Vagina (tissue), 2 donors: ENCODE measurements at places on chromosomes 2 and 18. TPM values are rescaled to one million over a fixed set of nuclear protein-coding genes. Genes with fewer than 3 reads are reported as not detected.

GRCh38 chr2:112772322-112772721 lies 7.9 kb upstream of the CKAP2L start:
- no peaks in the 10 kb centered on the region for H3K4me1 ChIP-seq
- DNase-seq, result no peak
- no peaks in the 10 kb centered on the region for H3K36me3 ChIP-seq
- H3K27me3 ChIP-seq, result no peaks in the 10 kb centered on the region
- H3K27ac ChIP-seq, result no peak overlapping the region
- no peak overlapping the region for H3K4me3 ChIP-seq

DNA sequence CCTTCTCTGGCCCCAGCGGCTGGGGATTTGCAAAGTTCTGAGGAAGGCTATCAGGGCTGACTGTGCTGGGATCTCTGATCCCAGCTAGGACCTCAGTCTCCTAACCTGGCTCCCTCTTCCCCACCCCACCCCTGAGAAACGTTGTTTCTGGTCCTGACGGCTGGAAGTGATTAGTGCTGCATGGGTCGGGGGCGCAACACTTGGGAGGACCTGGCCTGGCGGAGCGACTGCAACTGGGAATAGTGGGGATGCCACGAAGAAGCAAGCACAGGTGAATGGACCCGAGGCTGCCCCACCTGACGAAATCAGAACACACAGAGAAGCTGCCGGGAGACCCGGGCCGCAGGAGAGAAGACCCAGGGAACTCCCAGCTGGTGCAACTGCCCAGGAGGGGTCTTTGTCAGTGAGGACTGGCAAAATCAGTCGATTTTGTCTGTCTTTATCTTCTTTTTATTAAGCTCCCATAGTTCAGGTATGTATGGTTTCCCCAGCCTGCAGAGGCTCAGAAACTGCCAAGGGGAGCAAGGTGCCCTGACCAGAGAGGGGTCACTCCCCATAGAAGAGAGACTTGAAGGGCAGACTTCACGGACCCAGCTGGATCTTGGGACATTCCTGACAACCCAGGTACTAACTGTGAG lies 656 bp upstream of the LBX2 start:
- peaks cover 53% of the 10 kb centered on the region for H3K4me1 ChIP-seq
- H3K27me3 ChIP-seq, result peaks cover 10% of the 10 kb centered on the region
- no peak overlapping the region for H3K27ac ChIP-seq
- peaks cover 8% of the 10 kb centered on the region for H3K36me3 ChIP-seq
- peak overlapping the region; percentile 40 for H3K4me3 ChIP-seq
- no peak for DNase-seq

COL4A4 gene
- total RNA-seq, result 2.5 TPM

- H3K36me3 ChIP-seq, result peaks cover 32% of the 10 kb centered on the region
- H3K4me1 ChIP-seq, result peaks cover 23% of the 10 kb centered on the region
- H3K4me3 ChIP-seq, result no peak overlapping the region
- no peaks in the 10 kb centered on the region for H3K27me3 ChIP-seq
- H3K27ac ChIP-seq, result no peak overlapping the region
Observed at GRCh38 chr2:230787101-230787500, 74.5 kb downstream of the CAB39 start.

DNA sequence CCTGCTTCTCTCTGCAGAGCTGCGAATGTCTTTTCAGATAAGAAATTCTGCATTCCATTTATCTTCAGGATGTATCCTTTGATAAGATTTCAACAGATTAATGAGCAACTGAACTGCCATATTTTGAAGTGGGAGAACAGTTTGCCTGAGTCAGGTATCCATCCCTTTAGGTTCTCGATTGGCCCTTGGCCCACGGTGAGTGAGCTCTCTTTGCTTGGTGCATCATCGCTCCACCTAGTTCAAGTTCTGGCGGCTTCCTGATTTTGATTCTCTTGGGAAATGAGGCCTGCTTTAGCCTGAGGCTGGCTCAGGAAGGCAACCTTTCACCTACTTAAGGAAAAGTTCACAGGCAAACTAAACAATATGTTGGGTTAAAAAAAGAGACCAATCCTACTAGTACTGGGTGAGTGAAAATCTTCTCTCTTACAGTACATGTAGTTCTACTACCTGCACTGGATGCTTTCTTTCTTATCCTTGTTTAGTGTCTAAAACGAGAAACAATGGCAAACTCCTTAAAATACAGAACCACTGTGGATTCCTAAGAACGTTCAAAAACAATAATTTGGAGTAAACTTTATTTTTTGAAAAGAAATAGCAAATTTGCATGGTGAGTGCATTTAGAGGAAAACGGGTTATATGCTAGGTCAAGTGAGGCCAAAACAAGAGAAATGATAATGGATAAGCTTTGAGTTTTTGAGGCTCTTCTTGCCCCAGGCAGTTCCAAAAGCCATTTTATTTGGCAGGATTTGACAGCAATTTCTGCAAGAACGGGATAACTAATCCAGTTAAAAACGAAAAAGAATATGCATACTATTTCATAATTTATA lies 837 bp upstream of the ACSL3 start:
- peak overlapping the region; percentile 62 for H3K4me3 ChIP-seq
- H3K27ac ChIP-seq, result peak overlapping the region; percentile 95
- no peaks in the 10 kb centered on the region for H3K36me3 ChIP-seq
- peaks cover 44% of the 10 kb centered on the region for H3K4me1 ChIP-seq
- DNase-seq, result peak; percentile 91

DNA sequence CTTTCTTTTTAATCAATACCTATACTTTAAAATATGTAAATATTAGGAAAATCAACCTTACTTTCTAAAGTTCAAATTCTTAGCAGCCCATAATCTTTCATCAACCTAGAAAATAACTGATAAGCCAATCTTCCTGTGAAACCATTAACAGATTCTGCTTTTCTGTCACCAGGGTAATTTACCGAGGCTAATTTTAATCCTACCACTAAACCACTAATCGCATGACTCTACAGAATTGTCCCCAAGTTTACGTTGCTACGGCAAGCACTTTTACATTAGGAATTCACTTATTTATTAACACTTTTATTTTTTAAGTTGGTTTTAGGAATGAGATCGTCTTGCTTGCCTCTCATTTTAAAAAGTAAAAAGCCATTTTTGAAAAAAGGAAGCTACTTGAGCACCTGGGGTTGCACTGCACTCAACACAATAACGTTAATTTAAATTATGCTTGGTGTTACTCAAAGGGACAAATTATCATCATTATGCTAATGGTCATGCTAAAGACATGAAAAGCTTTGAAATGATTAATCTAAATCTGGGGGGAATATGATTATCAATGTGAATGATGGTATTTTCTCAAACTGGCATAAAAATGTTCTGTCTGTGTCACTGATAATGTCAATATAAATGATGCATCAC lies 10.2 kb downstream of the ZNF516 start:
- H3K4me1 ChIP-seq, result peaks cover 40% of the 10 kb centered on the region
- H3K27ac ChIP-seq, result peak overlapping the region; percentile 97
- no peak for DNase-seq
- H3K27me3 ChIP-seq, result no peaks in the 10 kb centered on the region
- H3K4me3 ChIP-seq, result no peak overlapping the region

CRYGA gene
- not detected for total RNA-seq

DNA sequence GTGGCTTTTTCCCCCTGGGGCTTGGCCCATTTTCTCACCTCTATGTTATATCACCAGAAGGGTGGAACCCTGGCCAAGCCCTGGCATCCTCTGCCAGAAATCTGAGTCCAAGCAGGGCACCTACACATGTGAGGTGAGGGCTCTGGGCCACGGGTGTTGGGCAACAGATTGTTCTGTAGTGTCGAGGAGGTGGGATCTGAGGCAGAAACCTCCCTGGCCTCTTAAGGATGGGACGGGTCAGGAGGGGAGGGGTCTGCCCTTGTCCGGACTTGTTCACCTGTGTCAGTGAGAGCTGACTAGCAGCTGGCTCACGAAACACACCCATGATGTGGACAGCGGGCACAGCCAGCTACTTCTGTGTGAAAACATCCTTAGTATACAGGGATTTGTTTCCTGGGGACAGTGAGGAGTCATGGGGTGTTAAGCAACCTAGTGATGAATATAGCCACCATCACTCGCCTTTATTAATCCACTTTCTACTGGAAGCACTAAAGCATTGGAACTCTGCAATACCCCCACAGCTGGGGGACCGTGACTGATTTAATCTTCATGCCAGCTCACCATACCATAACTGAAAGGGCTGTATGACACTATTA lies 35.6 kb downstream of the EPAS1 start:
- H3K4me1 ChIP-seq, result peaks cover 99% of the 10 kb centered on the region
- peak overlapping the region; percentile 82 for H3K27ac ChIP-seq

GRCh38 chr2:43333656-43334144 lies 107.3 kb upstream of the ZFP36L2 start:
- no peaks in the 10 kb centered on the region for H3K36me3 ChIP-seq
- no peaks in the 10 kb centered on the region for H3K27me3 ChIP-seq
- H3K27ac ChIP-seq, result peak overlapping the region; percentile 67
- H3K4me1 ChIP-seq, result peaks cover 59% of the 10 kb centered on the region
- no peak for DNase-seq

GRCh38 chr2:121253021-121253673 lies 31.9 kb downstream of the TFCP2L1 start:
- H3K27me3 ChIP-seq, result no peaks in the 10 kb centered on the region
- no peaks in the 10 kb centered on the region for H3K36me3 ChIP-seq
- H3K4me3 ChIP-seq, result no peak overlapping the region
- H3K4me1 ChIP-seq, result peaks cover 14% of the 10 kb centered on the region
- H3K27ac ChIP-seq, result no peak overlapping the region

DNA sequence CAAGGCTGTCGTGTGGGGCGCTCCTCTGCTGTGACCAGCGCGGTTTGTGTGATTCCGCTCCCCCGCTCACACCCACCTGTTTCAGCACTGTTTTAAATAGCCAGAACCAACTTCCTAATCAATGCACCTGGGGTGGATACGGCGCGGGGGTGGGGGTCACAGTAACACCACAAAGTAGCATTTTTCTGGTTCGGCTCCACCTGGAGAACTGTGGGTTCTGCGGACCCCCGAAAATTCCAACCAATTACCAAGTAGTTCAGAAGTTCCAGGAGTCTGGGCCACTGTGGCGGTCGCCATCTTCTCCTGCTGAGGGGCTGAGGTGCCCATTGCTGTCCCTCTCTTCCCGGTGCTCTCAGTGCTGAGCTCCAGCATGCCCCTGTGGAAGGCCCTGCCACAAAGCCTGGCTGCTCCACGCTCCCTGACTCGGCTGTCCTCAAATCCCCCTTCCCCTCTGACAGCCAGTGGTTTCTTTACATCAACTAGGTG lies 79.4 kb downstream of the GFPT1 start:
- H3K27ac ChIP-seq, result peak overlapping the region; percentile 92
- H3K4me1 ChIP-seq, result peaks cover 54% of the 10 kb centered on the region
- peak overlapping the region; percentile 63 for H3K4me3 ChIP-seq
- no peaks in the 10 kb centered on the region for H3K27me3 ChIP-seq
- H3K36me3 ChIP-seq, result no peaks in the 10 kb centered on the region

UGT1A3 gene
- total RNA-seq, result not detected

DNA sequence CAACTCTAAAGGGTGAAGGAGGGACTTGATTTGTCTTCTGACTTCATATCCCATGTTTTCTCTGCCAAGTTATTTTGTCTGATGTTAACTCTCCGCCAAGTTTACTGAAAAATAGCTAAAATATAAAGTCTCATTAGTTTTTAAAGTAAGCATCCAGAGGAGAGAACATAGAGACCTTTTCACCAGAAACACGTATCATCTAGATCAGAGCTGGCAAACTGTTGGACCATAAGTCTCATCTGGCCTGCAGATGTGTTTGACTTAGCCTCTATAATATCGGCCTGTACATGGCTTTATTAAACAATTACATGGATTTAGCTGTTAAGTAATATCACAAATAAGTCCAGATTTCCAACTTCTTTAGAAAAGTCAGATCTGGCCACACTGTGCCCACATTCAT lies 182.6 kb downstream of the PLCL1 start:
- H3K4me1 ChIP-seq, result peaks cover 12% of the 10 kb centered on the region
- no peak for DNase-seq
- no peaks in the 10 kb centered on the region for H3K27me3 ChIP-seq
- no peak overlapping the region for H3K27ac ChIP-seq
- no peak overlapping the region for H3K4me3 ChIP-seq

DNA sequence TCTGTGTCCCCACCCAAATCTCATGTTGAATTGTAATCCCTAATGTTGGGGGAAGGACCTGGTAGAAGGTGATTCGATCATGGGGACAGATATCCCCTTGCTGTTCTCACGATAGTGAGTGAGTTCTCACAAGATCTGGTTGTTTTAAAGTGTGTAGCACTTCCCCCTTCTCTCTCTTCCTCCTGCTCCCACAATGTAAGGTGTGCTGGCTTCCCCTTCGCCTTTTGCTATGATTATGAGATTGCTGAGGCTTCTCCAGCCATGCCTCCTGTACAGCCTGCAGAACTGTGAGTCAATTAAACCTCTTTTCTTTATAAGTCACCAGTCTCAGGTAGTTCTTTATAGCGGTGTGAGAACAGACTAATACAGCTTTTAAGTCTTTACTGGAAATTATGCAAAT lies 193.3 kb upstream of the RBBP8 start:
- no peak for DNase-seq
- H3K27me3 ChIP-seq, result no peaks in the 10 kb centered on the region
- H3K4me1 ChIP-seq, result no peaks in the 10 kb centered on the region
- no peaks in the 10 kb centered on the region for H3K36me3 ChIP-seq

GRCh38 chr2:72132981-72133720 lies 14.5 kb downstream of the CYP26B1 start:
- no peak overlapping the region for H3K4me3 ChIP-seq
- H3K36me3 ChIP-seq, result no peaks in the 10 kb centered on the region
- H3K27me3 ChIP-seq, result no peaks in the 10 kb centered on the region
- no peak overlapping the region for H3K27ac ChIP-seq
- no peak for DNase-seq

GRCh38 chr2:187345338-187345737 lies 102.7 kb downstream of the CALCRL start:
- no peaks in the 10 kb centered on the region for H3K4me1 ChIP-seq
- no peak for DNase-seq
- no peak overlapping the region for H3K27ac ChIP-seq
- no peaks in the 10 kb centered on the region for H3K36me3 ChIP-seq
- H3K4me3 ChIP-seq, result no peak overlapping the region

AQP12A gene
- not detected for total RNA-seq

- H3K4me3 ChIP-seq, result no peak overlapping the region
- H3K27ac ChIP-seq, result no peak overlapping the region
- H3K36me3 ChIP-seq, result no peaks in the 10 kb centered on the region
- no peaks in the 10 kb centered on the region for H3K4me1 ChIP-seq
- no peak for DNase-seq
- H3K27me3 ChIP-seq, result no peaks in the 10 kb centered on the region
Observed at GRCh38 chr2:129813404-129813803, 166.1 kb upstream of the RAB6C start.

SLC11A1 gene
- 36.6 TPM for total RNA-seq

RNU2-63P gene
- not detected for total RNA-seq

ABCB11 gene
- not detected for total RNA-seq

IL36G gene
- total RNA-seq, result not detected
